ENCODE measurements at places on chromosomes 3 and 15.
A peak's percentile ranks its signal among the peaks of the same experiment; 100 is the strongest.

DNA sequence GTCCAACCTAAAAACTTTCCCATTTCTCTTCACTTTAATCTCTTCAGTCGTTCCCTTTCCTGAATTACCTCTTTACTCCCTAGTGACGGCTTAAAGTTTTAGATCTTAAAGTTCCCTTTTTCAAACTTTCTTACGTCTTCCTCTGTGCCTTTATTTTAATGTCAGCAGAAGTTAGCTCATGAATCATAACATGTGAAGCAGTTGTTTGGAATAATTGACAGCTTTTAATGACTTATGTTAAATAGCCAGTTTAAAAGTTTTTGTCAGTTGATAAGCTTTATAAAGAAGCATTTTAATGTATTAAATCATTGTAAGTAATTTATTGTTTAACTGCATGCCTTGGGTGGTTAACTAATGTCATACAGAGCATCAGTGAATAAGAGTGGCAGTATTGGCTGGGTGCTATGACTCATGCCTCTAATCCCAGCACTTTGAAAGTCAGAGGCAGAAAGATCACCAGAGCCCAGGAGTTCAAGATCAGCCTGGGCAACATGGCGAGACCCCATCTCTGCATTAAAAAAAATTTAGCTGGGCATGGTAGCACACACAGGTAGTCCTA is 33.9 kb downstream of the PIK3CA start:
- DNase-seq, result peak; percentile 47

DNA sequence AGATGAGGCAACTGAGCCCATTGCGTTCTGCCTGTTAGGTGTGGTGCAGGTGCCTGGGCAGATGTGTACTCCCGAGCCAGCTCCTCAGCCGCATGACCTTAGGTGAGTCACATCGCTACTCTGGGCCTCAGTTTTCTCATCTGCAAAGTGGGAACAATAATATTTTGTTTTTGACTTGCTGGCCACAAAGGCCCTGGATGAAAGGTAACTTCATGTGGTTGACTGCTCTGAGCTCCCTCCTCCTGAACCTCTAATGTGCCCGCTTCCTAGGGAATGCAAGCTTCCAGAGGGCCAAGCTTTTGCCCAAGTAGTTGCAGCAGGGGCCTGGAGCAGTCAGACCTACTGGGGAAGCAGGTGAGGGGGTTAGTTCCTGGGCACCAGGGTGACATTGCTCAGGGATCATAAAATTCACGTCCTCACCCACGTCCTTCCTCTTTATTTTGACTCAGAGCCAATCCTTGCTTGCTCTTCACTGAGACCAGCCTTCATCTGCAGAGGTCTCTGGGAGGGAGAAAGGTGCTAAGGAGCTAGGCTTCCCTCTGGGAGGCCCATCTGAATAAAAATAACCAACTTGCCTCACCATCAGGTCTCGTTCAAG is 149.0 kb upstream of the TLE3 start:
- no peak for DNase-seq

DNA sequence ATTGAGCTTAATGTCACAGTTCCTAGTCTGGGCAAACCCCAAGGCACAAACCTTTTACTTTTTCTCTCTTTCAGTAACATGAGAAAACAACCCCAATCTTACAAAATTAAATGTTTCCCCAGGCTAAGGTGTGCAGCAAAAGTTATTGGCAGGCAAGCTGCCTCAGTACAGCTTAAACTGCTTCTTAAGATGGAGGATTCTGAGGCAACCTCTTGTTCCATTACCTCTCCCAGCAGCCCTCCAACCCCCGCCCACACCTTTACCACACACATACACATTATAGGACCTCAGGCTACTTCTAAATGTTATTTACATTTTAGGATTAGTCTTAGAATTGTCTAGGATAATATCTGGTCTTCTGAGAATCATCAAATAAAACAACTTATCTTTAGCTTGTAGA is 22.3 kb upstream of the CBLB start:
- no peak for DNase-seq

- DNase-seq, result no peak
Observed at GRCh38 chr3:46283881-46284450, 41.7 kb downstream of the CCR3 start.

- no peak for DNase-seq
Observed at GRCh38 chr15:26365077-26365476, 407.8 kb downstream of the GABRB3 start.

GRCh38 chr3:54783611-54784010 is 144.2 kb downstream of the LRTM1 start:
- DNase-seq, result no peak

DNA sequence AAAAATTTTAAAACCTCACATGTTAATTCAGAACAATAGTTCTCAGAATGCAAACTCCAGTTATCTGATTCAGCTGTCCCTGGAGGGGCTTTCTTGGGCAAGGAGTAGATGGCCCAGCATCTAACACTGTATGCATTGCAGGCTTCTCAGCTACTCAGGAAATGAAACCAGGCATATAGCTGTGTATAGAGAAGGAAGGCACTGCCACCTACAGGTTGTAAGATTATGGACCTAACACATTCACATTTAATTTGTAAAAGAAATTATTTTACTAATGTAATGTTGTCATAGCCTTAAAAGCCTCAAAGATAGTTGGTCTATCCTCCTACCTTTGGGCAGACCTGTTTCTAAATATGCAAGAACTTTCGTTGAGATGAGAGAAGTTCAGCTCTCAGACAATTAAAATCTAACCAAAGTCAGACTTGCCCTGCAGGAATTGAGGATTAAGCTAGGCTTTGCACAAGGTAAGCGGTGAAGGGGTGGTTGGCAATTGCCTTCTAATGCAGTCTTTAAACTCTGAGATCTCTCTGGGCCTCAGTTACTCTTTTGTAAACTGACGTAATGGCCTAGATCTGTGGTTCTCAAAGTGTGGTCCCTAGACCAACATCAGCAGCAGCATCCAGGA is 132.8 kb upstream of the SLC24A5 start:
- DNase-seq, result peak; percentile 61

All from amniotic epithelial cell (primary cell).